ENCODE measurements at places on chromosomes 2 and 18.

DNA sequence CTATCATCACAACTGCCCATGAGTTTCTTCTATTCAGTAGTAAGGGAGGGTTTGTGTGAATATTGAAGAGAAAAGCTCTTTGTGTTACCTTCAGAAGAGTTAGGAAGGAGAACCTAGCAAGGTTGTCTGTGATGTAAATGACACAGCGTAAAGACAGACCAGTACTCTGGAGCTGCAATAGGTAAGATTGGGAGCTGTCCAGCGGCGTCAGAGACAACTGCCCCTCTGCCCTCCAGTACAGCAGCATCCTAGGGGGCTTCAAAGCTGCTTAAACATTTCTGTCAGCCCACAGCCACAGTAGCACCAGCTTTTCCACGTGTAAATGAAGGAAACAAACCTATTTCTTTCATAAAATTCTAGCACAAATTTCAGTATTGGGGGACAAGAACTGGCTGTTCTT is 34.5 kb downstream of the NYAP2 start:
- no peak for DNase-seq

DNA sequence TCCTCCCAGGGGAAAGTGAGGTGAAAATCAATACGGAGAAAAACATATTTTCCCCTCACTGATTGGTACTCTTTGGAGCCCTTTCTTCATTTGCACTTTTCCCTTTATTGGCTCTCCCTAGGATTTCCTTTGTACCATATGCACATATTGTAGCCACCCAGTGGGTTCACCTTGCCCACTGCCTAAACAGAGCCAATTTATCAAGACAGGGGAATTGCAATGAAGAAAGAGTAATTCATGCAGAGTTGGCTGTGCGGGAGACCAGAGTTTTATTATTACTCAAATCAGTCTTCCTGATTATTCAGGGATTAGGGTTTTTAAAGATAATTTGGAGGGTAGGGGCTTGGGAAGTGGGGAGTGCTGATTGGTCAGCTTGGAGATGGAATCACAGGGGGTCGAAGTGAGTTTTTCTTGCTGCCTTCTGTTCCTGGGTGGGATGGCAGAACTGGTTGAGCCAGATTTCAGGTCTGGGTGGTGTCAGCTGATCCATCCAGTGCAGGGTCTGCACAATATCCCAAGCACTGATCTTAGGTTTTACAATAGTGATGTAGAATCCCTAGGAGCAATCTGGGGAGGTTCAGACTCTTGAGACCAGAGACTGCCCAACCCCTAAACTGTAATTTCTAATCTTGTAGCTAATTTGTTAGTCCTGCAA is 15.1 kb upstream of the KCNE4 start:
- no peak for DNase-seq

DNA sequence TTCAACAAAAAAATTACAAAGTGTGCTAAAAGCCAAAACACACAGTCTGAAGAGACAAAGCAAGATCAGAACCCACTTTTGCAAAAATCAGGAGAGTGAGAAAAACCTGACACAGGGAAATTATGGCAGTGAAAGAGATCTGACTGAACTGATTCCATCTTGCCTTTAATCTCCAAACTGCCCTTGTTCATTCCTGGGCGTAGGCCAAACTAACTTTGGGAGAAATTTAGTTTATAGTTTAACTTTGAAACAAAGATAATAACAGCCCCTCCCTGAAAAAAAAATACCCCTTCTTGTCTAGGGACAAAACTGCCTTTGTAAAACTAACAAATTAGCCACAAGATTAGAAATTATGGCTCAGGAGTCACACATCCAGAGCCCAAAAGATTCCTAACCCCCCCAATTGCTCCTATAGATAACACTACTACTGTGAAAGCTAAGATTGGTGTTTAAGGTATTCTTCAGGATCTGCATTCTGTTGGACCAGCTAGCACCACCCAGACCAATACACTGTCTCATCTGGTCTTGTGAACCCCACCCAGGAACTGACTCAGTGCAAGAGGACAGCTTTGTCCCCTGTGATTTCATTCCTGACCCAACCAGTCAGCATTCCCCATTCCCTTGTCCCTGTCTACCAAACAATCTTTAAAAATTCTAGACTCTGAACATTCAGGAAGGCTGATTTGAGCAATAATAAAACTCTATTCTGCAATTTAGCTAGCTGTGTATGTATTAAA is 226.1 kb upstream of the SH3BP4 start:
- DNase-seq = peak; percentile 19

DNA sequence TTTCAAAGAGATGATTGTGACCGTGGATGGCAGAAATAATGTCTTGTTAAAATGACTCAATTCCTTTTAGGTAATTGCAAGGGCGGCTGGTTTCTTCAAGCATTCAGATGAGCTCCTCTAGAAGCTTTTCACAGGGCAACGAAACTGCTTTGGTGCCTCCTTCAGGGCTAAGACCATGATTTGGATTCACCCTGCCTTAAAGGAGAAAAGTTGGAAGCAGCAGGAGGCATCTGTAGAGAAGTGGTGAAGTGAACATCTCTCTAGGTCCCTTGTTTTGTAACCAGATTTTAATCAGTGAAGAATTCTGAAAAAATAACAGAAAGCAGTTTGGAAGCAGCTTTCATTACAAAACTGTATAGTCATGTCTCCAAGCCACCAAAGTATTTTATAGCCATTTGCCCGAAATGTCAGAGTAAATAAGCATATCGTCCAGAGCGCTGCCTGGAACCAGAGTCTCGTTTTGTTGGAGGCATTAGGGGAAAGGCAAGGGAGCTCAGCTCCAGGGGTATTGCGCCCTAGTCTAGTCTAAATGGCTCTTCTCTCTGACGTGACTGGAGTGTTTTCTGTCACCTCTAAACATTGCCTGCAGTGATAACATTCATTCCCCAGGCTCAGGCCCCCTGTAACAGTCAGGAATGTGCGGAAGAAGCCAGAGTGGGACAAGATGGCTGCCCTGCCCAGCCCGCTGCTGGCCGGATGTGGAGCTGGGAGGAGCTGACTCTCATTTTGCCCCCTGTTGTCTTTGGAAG is 57.8 kb upstream of the ITGB6 start:
- DNase-seq = no peak

GRCh38 chr2:85423525-85423924 is 5.0 kb downstream of the SH2D6 start:
- no peak for DNase-seq

GRCh38 chr18:48933578-48934414 is 17.0 kb downstream of the SMAD7 start:
- DNase-seq = peak; percentile 6

GRCh38 chr18:10015941-10016819 is 102.4 kb downstream of the VAPA start:
- DNase-seq = peak; percentile 94

- DNase-seq = no peak
Measured at GRCh38 chr2:110804915-110805314, 72.5 kb downstream of the ACOXL start.

DNA sequence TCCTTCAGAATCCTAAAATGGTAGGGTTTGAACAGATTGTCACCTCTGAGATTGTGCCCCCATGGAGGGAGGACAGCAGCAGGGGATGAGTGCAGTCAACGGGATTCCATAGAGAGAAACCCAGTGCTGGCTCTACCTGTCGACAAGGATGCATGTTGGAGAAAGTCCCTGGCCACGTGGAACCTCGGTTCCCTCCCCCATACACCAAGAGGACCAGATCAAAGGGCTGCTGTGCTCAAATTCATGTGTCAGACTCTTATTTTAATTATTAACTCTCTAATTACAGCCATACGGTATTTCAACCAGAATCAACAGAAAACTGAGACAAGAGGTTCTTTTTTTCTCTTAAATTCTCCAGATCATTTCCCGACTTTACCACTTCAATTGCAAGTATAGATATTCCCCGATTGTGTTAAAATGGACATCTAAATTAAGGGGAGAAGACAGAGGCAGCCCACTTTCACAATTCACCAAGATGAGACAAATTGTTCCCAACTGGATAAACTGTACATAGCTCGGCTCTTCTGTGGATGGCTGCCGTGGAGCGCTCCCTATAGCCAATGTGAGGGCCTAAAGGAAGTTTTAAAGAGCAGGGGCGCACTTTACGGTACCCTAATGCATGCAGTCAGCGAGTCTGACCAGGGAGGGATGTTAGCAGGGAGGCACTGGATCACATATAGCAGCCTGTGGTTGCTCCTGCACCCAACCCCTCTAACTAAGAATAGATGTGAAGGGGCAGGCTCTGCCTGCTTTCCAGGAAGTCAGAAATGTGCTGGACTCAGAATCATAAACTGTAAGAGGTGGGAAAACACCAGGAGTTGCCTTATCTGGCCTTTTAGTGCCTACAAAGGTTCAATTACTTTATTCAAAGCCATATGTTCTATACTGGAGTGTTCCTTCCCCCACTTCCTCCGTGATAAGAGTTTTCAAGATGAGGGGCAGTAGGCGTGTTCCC is 123.1 kb downstream of the CACNB4 start:
- no peak for DNase-seq

DNA sequence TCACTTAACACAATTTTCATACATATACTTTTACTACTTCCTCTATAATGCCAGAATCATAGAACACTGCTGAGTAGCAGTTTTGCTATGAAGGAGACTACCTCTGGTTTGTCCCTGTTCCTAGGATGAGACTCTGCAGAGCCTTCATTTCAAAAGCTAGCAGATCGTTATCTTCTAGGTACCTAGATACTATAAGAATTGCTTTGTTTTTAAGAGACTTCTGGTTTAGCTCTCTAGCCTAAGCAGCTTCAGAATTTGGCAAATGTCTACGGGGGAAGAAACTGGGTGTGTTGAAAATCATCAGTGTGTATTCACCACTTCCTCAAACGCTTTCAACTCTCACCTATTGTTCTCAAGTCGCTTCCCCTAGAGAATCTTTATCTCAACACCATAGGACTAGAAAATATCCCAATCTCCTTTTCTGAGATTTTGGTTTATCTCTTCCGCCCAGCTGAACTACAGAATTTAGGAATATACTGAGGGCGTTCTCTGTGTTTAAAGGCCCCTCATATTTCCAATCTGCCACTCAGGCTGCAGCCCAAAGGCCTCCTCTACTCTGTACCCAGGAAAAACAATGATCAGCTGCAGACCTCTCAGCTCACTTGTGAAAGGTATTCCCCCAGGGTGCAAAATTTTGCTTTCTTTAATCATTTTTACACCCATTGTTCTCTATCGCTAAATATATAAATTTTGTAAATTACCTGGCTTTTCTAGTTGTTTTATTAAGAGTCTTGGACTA is 28.7 kb downstream of the SMAD2 start:
- DNase-seq = no peak

- DNase-seq = peak; percentile 97
Measured at GRCh38 chr2:189210250-189211087, 30.9 kb upstream of the COL5A2 start.

GRCh38 chr2:149483004-149483605 is 104.5 kb downstream of the MMADHC start:
- peak; percentile 16 for DNase-seq

GRCh38 chr2:226423498-226423960 is 376.1 kb downstream of the IRS1 start:
- no peak for DNase-seq

- no peak for DNase-seq
Measured at GRCh38 chr2:59206361-59206760, 965.2 kb upstream of the FANCL start.

DNA sequence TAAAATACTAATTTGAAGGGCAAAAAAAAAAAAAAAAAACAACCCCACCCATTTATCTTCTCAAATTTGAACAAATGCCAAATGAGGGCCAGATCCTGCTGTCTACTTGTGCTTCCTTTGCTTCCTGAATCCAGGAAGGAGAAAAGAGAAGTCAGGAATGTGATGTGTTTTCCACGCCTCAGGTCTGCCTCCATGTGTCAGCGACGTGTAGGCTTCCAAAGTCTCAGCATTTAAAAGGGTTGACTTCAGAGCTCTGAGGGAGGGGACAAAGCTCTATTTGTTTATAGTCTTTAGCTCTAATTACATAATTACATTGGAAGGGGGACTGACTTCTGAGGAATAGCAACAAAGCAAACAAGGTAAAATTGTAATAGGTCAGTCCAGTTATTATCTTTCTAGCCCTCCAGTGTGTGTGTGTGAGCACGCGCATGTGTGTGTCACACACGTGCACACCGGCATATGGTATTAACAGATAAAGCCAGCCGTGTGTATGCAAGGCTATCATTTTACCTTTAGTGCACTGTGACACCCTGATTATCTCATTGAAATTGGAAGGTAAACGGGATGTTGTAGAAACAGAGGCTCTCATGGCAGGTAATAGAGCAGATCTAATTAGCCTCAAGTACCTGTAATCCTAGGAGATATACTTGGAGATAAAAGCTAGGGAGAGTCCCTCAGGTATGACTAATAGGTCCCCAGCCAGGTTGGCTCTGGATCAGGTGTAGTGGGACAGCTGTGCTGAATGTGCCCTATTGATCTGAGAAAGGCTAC is 911.4 kb upstream of the ZEB2 start:
- DNase-seq = peak; percentile 8

DNA sequence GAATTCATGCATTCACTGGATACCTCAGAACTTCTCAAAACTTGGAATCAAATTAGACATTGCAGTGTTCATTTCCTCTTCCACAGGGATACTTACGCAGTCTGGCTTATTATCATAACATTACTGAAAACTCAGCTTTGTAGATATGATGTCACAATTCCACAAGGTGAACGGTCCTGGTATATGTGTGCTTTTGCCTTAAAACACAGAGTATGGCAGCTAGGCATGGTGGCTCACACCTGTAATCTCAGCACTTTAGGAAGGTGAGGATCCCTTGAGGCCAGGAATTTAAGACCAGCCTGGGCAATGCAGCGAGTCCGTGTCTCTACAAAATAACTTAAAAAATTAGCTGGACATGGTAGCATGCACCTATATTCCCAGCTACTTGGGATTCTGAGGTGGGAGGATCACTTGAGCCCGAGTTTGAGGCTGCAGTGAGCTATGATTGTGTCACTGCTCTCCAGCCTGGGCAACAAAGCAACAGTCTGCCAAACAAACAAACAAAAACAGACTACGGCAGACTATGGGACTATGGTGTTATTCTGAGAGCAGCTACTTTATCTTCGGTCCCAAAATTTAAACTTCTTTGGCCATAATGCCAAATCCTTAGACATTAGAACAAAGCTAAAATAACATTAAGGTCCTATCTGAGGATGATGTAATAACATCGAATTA is 1191.9 kb upstream of the SLC39A10 start:
- DNase-seq = no peak

DNA sequence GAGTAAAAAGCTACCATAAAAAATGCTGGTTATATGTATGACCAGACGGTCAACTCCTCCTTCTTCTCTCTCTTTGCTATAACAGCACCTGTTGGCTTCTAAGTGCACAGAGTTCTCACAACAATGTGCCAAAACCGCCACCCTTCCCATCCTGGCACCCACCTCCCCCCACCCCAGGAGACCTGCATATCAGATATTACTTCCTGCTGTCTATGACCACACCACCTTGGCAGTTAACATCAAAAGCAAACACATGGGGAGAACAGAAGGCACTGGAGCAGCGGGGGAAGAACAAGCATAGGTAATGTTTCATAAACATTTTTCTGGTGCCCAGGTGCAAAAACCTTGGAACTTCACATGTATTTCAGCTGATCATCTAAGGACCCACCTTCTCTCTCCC is 15.5 kb downstream of the SPRED2 start:
- no peak for DNase-seq

- DNase-seq = no peak
Measured at GRCh38 chr2:74333896-74334586, 9.2 kb downstream of the SLC4A5 start.

DNA sequence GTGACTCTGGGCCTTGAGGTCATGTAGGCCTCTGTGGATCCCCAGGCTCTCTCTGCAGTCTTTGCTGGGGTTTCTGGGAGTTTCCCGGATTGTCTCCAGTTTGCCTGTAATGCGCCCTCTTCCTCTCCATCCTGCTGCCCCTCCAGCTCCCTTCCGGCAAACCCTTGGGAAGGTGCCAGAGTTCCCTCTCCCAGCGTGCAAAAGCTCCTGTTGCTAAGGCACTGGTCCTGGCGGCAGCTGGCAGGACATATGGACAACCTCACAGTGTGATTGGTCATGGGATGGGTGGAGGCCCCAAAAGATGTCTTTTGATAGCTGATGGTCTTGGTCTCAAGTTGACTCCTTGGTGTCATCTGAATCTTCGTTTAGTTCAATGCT is 320.1 kb downstream of the CYP26B1 start:
- no peak for DNase-seq

Measured in fibroblast of pulmonary artery (primary cell).